ENCODE measurements at places on chromosomes 5 and 9.
A peak's percentile ranks its signal among the peaks of the same experiment; 100 is the strongest.

DNA sequence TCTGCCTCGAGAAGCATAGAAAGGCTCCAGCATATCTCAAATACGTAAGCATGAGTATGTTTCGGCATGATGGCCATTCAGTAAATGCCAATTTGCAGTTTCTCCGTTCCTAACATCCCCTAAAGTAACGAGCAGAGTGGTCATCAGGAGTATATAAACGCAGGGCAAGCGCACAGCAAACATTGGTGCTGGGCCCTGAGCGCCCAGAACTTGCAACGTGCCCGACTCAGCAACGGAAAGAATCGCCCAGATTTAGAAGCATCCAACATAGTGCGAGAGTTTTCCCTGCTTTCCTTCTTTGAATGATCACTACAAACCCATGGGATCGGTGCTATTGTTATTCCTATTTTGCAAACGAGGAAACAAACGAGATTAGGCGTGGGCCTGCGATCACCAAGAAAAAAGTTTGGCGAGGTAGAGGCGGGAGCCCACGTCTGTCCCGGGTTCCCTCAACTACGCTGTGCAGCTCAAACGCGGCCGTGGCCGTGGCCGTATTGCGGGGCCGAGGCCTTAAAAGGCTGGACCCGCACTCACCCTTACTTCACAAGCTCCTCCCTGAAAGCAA lies 505 bp downstream of the RPS14 start:
- no peak for DNase-seq

DNA sequence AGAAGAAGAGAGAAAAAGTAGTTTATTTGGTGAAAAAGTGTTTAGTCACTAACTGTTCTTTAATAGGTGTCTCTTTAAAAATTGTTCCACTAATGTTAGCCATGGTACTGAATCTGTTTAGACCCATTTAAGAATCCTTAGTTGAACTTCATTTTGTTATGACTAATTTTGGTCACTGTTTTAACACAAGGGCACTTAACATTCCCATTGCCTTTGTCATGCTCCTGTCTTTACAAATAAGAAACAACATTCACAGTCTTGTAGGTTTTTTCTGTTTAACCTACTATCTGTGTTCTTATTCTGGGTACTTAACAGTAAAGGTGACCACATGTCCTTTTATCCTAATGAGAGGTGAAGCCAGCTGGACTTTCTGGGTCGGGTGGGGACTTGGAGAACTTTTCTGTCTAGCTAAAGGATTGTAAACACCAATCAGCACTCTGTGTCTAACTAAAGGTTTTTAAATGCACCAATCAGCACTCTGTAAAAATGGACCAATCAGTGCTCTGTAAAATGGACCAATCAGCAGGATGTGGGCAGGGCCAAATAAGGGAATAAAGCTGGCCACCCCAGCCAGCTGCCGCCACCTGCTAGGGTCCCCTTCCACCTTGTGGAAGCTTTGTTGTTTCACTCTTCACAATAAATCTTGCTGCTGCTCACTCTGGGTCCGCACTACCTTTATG lies 116.7 kb downstream of the WDR70 start:
- no peak for DNase-seq

- DNase-seq: no peak
Measured at GRCh38 chr5:115264786-115265185, 2.1 kb upstream of the PGGT1B start.

DNA sequence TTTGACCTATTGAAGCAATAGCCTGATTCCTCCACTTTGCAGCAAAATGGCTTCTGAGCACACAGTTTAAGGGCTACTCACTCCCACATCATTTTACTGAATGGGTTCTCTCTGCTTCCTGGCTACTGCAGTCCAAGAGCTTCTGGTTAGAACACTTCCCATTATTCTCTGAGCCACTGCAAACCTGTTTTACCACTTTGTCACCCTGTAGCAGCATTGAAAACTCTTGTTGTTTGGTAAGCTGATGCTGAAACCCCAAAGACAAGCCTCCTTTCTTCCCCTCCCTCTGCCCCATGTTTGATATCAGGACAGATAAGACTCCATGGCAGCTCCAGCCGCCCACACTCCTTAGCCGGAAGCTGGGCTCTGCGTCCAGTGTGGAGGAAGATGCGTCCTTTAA lies 84.4 kb upstream of the RARS1 start:
- no peak for DNase-seq

DNA sequence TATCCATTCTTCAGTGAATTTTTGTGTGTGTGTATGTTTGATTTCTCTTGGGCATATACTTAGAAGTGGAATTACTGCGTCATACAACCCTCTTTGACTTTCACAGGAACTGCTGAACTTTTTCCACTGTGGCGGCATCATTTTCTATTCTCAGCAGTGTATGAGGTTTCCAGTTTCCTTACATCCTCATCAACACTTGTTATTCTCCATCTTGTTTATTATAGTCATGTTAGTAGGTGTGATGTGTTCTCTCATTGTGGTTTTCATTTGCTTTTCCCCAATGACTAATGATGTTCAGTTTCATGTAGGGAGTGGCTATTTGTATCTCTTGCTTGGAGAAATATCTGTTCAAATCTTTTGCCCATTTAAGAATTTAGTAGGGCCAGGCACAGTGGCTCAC lies 2.6 kb downstream of the ZNF79 start:
- DNase-seq: no peak

- peak; percentile 70 for DNase-seq
Measured at GRCh38 chr9:121213136-121213806, 11.6 kb upstream of the RAB14 start.
